ENCODE measurements at places on chromosomes 5 and 9.

GRCh38 chr9:72305102-72305546 lies 59.9 kb downstream of the ZFAND5 start:
- no peak for DNase-seq

DNA sequence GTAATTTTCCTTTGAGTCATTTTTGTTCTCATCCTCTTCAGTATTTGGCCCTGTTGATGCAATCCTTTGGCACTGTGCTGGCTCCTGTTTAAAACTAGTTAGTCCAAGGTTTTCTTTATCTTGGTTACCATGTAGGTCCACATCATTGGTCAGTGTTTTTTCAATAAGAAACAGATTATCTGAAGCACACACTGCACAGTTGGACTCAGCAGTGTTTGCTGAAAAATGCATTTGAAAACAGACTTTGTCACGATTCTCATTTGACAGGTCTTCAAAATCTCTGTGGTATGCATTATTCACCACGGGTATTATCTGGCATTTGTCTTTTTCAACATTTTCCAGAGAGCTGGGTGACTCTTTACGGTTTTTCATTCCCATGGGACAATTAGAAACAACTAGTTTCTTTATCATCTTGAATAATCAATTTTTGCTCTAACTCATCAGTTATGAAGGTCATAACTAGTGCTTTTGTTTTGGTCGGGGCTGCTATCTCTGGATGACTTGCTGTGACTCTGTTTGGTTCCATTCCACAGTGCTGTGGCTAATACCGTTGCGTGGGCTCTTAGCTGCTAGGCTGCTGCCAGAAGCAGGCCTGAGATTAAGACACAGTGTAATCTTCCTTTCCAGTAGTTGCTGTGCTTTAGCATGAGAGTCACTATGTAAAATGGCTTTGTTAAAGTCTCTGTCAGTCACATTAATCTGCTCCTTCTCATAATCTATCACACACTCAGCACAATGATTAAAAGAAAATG lies 36.2 kb downstream of the NUDT12 start:
- DNase-seq: no peak

DNA sequence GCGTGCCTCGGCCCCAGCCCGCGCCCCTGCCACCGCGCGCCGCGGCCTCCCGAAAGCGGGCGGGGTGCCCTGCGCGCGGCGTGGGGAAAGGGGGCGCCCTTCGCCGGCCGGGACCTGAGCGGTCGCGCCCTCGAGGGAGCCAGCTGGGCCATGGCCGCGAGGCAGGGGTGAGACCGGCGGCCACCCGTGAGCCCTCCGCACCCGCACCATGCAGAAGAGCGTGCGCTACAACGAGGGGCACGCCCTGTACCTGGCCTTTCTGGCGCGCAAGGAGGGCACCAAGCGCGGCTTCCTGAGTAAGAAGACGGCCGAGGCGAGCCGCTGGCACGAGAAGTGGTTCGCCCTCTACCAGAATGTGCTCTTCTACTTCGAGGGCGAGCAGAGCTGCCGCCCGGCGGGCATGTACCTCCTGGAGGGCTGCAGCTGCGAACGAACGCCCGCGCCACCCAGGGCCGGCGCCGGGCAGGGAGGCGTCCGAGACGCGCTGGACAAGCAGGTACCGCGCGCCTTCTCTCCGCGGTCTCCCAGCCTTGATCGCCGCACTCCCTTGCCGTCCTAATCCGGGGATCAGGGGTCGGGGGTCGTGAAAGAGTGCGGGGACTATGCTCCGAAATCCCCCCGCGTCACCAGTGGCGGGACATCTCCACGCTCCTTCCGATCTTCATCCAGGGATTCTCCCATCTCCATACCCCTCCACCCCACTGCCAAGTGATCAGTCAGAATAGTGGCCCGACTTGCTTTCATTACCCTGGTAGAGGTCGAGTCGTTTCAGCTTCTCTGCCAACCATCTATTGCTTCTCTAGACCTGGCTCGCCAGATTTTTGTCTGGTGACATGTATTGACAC lies 590 bp downstream of the RASGRF2 start:
- DNase-seq: peak; percentile 28

DNA sequence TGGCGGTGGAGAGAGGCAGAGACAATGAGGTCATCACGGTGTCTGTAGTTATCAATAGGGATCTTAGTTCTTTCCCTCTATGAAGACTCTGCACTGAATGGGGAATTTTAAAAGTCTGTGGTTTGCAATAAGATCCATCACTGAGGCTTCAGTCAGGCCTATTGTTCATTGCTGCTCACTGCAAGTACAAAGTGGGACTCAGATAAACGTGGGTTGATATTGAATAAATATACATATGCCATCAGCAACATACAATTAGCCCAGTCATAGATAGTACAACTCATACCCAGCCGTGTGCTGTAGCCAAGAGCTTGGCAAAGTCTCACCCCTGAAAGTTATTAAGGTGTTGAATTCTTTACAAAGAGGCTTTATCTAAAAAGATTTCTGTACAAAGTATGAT lies 88.4 kb downstream of the ENC1 start:
- DNase-seq: no peak

- no peak for DNase-seq
Measured at GRCh38 chr5:115686051-115686737, 60.4 kb upstream of the TMED7 start.

DNA sequence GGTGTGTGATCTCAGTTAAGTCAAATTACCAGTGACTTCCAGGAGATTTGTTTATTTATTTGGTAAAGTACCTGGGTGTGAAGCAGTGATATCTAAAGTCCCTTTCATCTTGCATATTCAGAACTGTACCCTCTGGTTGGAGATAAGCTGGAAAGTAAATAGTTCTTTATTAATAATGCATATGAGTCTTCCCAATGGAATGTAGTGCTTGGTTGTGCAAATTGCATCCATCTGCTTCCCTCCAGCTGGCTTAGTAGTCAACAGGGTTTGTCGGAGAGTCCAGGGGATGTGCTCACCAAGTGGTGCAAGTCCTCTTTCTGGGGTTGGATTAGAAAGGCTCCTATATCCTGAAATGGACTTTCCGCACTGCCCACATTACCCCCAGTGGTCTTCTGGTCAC lies 42.0 kb downstream of the TRPM3 start:
- no peak for DNase-seq

DNA sequence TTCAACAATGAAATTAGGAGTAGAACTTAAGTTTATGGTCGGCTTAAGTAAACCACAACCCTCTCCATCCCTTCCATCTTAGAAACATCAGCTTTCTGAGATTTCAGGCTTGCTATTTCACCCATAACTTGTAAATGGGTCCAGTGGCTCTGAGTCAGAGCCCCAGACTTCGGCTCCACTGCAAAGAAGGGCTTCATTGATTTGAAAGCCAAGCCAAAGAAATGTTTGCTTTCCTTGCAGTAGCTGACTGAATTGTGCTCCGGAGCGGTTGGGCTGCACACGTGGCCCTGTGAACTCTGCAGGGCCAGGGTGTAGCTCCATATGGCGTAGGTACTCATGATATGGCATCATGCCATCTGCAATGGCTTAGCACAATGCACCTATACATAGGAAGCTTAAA lies 57.0 kb downstream of the NREP start:
- DNase-seq: no peak

DNA sequence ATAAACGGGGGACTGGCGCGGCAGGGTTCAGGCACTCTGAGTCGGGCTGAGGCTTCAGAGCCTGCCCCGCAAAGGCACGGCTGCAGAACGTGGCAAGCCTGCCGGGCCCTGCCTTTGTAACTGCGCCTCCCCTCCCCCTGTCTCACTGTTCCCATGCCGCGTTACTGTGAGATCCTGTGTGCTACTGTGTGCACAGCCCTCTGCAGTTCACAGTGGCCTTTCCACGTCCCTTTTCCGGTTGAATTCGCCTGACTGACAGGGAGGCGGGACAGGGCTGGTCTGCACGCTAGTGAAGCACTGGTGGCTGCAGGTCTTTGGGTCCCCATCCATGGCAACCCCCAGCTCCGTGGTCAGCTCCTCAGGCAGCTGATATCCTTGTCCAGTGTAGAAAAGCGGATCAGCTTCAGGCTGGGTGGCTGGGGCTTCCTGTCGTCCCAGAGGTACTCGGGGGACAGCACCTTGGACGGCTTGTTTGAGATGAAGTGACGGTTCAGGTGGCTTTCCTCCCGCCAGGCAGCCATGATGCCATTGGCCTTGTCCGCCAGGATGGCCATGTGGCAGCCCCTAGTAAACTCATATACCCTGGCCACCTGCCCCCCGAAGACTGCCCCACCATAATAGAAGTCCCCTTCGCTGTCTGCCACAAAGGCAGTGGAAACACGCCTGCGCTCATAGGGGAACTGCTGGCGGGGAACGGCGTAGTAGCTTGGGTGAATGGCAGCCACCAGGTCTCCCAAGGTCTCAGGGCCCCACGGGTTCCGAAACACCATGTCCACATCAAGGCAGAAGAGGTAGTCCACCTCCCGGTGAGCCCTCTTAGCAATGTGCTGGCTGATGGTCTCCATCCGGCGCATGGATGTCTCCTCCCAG lies 10.3 kb downstream of the GBGT1 start:
- no peak for DNase-seq

DNA sequence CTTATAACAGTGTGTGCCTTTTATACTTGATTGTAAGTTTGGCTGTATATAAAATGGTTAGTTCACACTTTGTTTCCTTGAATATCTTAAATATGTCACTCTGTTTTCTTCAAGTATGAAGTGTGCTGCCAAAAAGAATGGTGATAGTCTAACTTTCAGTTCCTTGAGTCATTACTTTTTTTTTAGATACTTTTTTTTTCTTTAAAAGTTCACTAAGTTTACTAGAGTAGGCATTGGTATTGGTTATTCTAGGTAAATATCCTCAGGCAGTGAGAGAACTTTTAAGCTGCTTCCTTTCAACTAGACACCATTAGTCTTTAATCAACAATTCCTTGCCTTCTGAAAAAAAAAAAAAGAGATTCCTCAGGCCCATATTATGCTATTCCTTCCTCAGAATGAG lies 41.9 kb downstream of the SPEF2 start:
- DNase-seq: no peak

DNA sequence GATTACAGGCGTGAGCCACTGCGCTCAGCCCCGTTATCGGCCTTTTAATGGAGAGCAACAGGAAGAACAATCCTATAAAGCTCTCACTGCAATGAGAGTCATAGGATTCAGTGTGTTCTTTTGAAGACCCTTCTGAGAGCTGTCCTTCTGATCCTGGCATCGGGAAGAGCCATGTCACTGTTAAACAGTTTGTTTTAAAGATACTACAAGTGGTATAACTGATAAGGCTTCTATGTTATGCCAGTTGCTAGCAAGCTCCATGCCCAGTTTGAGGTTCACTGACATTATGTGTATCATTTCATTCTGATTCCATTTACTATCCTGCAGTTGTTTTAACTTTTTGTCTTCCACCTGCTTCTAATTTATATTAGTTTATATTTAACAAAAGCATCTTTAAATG lies 55.8 kb downstream of the GNAQ start:
- no peak for DNase-seq

GRCh38 chr5:114634517-114634916 lies 272.6 kb downstream of the KCNN2 start:
- no peak for DNase-seq

- DNase-seq: no peak
Measured at GRCh38 chr9:77661566-77662085, 13.5 kb upstream of the GNA14 start.

- no peak for DNase-seq
Measured at GRCh38 chr5:145924849-145925248, 11.5 kb upstream of the SH3RF2 start.

DNA sequence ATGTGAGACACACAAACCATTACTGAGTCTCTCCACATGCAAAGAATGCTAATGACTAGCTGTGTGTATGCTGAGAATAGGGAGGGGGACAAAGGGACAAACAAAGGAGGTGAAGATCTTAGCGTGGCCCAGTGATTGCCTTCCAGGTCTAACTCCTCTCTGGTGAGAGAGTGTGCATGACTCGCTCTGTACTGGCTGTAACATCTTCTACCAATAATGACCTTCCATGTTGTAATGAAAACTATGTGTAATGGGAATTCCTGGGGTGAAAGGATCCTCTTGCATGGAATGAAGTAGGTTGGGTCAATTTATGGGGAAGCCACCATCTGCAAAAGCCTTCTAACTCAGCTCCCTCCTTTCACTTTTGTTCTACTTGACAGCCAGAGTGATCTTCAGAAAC lies 24.4 kb upstream of the GPR151 start:
- no peak for DNase-seq

GRCh38 chr9:72356041-72356582 lies 8.9 kb downstream of the ZFAND5 start:
- no peak for DNase-seq

GRCh38 chr9:129434187-129434586 lies 186.7 kb downstream of the C9orf50 start:
- no peak for DNase-seq

GRCh38 chr9:128215491-128216409 lies 12.6 kb downstream of the DNM1 start:
- DNase-seq: no peak

DNA sequence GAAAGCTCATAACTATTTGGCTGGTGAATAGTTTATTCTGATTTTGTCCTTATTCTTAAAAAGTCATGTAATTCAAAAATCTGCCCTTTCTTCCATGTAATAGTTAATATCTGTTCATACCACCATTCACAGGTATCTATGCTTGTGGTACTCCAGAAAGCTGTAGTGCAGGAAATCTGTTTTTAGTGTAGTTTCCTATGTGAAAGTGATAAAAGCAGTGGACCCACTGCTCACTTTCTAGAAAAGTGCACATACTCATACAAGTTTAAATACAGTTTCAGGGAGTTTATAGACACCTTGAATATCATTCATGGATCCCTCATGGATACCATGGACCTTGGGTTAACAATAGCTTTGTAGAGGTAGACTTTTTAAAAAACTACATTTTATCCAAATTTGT lies 20.2 kb downstream of the PBX3 start:
- DNase-seq: no peak

GRCh38 chr9:74784506-74784905 lies 103.2 kb downstream of the TRPM6 start:
- no peak for DNase-seq

- DNase-seq: no peak
Measured at GRCh38 chr9:129894120-129894823, 59.0 kb downstream of the USP20 start.

- DNase-seq: no peak
Measured at GRCh38 chr5:112084149-112084548, 327.2 kb upstream of the NREP start.

DNA sequence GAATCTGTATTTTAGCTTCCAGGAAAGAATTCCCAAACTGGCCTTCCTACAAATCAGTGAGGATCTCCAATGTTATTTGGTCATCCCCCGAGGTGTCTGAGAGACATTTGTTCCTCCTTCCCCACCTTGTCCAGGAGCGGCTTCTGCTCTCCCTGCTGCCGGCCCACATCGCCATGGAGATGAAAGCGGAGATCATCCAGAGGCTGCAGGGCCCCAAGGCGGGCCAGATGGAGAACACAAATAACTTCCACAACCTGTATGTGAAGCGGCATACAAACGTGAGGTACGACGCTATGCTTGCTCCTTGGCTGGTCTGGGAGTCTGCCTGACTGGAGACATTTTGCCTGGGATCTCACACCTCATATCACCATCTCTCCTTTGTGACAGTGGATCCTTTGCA lies 160.4 kb downstream of the CFAP90 start:
- DNase-seq: no peak

- DNase-seq: no peak
Measured at GRCh38 chr5:43320846-43321245, 7.6 kb upstream of the HMGCS1 start.

Measured in stimulated activated CD8-positive, alpha-beta memory T cell treated with anti-CD3 and anti-CD28 coated beads, Interleukin-15, amount 100 ng/mL, for 48 hours (primary cell).